ENCODE measurements at places on chromosomes 5 and 9.

- no peak for DNase-seq
These were observed 97.4 kb upstream of the ITGA1 start for GRCh38 chr5:52690236-52690768.

GRCh38 chr5:38613992-38614836 lies 57.8 kb upstream of the LIFR start:
- no peak for DNase-seq

DNA sequence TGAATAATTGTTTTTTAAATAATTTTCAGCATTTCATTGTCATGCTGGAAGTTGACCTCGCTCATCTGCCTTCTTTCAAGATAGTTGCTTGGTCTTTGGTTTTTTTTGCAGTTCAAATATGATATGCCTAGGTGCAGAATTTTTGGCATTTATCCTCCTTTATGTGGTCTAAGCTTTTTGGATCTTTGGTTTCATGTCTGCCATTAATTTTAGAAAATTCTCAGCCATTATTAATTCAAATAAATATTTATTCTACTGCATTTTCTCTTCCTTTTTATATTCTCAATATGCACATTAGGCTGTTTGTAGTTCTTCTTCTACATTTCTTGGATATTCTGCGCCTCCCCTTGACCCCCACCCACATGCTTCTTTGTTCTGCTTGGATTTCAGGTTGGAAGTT lies 63.6 kb downstream of the PHF2 start:
- DNase-seq, result no peak

GRCh38 chr9:113873926-113874325 lies 2.2 kb upstream of the ZNF618 start:
- no peak for DNase-seq

All from stimulated activated CD8-positive, alpha-beta memory T cell treated with anti-CD3 and anti-CD28 coated beads, Interleukin-15, amount 100 ng/mL, for 4 hours (primary cell).